ENCODE measurements at places on chromosomes 3 and 15.

- no peak for DNase-seq
These were observed 208.9 kb upstream of the ST8SIA2 start for GRCh38 chr15:92184679-92185230.

DNA sequence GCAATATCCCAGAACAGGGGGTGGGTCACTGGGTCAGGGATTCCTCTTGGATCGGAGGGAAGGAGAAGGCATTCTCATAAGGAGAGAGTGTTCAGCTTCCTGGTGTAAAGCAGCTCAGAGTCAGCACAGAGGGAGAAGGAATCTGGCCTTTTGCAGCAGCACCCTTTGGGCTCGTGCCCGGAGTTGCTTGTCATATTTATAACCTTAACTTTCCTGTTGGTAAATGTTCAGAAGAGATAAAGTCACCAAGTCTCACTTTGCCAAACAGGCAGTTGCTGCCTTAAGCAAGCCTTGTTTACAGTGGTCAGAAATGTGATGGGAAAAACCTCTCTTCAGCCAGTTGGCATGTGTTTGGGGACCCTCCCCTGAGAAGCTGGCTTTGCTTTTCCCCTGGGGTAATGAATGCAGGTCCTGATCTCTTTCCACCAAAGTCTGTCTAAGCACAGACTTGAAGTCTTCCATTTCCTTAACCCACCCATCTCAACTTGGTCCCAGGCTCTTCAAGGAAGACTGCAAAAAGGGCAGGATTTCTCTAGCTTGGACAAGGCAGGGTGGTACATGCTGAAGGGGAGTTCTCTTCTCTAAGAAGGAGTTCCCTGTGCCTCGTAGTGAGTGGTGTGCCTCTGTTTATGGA lies 206.9 kb upstream of the BHLHE40 start:
- no peak for DNase-seq

DNA sequence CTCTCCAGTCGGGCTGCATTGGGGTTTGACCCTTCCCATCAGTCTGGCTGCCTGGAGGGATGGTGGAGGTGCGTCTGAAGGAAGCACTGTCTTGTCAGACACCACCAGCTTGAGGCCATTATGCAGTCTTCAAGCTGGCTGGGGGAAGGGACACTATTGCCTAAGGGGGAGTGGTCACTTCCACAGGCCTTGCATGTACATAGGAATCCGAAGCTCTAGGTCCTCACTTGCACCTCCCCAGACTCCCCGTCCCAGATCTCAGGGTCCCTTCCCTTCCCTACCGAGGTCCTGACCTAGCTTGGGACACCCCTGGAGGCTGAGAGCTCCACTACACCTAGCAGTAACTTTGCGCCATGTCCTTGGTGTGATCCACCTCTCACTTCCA lies 48.6 kb upstream of the KLF13 start:
- no peak for DNase-seq

GRCh38 chr3:61864886-61865285 lies 303.5 kb downstream of the PTPRG start:
- DNase-seq: no peak

Data from putamen (tissue), 1 donor.